Bone marrow (tissue), 2 donors: ENCODE measurements at places on chromosomes 6 and 20.

- peak; percentile 15 for DNase-seq
Measured at GRCh38 chr6:44618371-44618770, 230.9 kb downstream of the CDC5L start.

- DNase-seq: no peak
Measured at GRCh38 chr6:25311331-25311840, 32.2 kb downstream of the CARMIL1 start.

DNA sequence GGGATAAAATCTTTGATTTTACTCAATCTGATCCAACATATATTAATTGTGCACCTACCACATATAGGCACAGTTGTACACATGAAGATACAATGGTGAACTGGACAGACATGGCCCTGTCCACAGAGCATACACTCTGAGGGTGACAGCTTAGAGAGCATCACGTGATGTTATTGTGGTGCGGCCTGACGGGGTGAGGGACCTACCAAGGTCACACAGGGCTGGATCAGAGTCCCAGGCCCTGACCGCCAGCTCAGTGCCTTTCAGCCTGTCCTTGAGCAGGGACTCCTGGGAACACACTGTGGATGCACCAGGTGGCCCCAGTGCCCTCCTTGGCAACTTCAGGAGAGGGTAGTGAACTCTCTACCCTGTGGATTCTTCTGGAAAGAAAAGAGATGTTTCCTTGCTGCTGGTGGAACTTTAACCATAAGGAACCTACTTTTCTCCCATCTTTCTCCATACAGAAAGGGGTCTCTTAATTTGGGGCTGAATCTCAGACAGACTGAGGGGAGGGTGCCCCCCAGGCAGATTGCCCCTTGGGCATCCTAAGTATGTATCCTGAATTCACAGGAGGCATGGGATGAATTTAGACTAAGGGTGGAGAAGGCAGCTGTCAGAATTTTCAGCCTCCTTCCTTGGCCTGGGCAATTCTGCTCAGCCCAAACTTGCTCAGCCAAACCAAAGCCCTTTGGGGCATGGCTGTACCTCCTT is 26.5 kb downstream of the PCK1 start:
- no peak for DNase-seq

DNA sequence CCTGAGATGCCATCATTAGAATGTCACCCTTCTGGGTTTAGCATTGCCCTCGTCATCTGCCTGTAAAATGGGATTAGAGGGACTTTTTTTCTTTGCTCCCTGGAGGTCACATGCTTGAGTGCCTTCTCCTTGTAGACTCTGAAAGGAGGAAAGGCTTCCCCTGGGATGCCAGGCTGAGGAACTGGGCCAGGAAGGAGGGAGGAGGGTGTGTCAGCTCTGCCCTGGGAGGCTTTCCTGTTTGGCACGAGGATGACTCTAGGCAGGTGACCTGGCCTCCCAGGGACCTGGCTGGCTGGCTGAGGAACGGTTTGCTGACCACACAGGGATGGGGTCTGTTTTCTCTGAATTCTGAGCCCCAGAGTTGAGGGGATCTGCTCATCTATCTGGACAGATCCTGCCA is 137.9 kb upstream of the RNF24 start:
- no peak for DNase-seq

GRCh38 chr6:37393381-37393929 is 39.6 kb upstream of the CMTR1 start:
- DNase-seq: no peak

DNA sequence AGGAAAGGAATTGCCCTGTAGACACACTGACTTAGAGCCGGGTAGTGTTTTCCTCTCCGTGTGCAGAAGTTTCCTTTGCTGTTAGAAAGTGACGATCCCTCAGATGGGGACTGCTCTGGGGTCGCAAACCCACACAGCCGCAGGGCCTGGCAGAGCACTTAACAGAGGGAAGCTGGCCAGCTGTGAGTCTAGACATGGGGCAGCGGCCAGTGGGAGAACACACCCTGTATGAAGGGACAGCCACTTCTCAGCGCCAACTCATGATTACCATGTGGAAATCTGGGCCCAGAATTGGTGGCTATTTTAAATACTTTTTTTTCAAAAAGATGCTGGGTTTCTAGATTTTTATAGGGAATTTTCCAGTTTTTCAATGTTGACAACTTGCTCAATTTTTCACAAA is 39.4 kb downstream of the SLC9A8 start:
- no peak for DNase-seq

DNA sequence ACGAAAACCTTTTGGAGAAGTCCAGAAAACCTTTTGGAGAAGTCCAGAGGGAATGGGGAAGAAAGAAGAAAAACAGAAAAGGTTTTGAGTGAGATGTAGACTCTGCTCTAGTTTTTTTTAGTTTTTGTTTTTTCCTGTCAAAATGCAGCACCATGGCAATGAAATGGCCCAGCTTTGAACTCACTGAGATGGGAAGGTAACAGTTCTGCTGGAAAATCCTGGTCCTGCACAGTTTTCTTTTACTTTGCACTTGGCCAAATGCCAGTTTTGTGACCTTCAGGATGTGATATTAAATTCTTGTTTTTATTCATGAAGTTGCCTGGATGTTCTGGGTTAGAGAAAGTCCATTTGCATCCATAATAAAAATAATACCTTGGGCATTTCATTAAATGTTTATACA is 145.7 kb downstream of the CFAP61 start:
- DNase-seq: no peak

DNA sequence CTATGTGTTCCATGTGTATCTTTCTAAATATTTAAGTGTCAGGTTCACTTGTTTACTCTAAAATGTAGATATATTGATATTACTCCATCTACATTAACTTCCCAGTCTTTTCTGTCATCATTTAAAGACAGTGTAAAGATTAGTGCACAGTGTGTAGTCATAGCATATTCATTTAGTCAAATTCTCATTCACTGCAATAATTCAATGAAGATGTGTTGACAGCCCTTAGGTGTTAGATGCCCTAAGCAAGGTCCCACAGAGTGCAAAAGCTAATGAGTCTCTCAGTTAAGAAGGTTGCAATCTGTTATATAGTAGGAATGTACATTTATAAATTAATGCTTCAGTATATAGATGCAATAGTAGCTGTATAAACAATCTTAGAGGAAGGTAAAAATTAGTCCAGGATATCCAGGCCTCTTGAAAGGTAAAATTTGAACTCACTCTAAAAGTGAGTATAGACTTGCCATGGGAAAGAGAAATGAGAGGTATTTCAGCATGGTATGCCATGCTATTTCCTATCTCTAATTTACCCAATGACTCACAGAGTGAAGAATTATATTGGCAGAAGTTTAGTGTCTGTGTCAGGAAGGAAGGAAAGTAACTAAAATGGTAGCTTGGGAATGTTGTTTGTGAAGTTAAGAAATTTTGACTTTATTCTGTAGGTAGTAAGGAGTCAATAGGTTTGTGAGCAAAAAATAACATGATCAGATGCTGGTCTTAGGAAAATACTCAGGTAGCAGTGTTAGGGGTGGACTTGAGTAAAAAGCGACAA is 969.9 kb upstream of the CITED2 start:
- no peak for DNase-seq

DNA sequence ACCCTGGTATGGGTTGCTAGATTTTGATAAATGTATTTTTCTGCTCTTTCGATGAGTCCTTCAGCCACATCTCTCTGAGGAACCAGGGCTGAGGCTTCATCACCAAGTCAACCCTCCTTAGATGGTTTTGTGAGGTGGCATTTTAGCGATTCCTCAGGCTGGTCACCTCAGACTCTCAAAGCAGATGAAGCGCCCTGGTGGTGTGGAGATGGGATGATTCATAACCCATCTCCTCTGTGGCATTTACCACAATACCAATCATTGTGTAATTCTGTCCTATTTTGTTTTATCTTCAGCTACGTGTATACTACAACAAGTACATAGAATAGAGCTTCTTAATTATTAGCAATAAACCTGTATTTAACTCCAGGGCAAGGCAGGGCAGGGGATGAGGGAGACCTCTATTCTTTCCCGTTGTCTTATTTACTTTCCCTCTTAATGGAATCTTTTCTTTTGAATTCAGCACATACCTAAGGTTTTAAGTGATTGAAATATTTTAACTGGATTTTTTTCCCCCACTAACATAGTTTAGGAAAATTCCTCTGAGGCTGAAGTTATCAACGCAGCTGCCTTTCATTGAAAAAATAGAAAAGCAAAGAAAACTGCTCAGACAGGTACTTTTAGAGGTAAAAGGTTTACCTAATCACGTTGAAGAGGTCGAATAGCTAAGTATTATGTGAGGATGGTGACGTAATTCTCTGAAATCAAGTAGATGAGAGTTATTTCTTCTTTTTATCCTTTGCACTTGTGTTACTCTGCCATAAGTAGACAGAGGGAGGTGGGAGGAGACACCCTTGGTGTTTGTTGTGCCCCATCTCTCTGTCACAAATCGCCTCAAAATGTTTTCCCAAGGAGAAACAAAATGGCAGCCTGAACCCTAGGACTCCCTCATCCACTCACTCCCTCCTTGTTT is 57.4 kb upstream of the EDN3 start:
- DNase-seq: no peak

- DNase-seq: no peak
Measured at GRCh38 chr6:118905851-118906250, 11.9 kb downstream of the ASF1A start.

DNA sequence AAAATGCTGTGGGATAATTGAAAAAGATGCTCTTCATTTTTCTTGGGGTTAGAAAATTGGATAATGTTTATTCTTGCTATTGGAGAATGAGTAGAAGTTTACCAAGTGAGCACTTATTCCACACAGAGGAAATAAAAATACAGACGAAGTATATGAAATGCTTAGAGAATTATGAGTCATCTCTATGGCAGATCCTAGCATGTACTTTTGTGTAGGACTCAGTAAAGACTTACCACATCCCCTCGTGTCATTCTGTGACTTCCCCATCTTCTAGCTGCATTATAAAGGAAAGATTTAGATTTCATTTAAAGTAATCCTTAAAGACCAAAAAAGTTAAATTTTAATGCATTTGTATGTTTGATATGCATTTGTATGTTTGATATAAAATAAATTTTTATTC is 685.6 kb downstream of the TBC1D32 start:
- DNase-seq: no peak

DNA sequence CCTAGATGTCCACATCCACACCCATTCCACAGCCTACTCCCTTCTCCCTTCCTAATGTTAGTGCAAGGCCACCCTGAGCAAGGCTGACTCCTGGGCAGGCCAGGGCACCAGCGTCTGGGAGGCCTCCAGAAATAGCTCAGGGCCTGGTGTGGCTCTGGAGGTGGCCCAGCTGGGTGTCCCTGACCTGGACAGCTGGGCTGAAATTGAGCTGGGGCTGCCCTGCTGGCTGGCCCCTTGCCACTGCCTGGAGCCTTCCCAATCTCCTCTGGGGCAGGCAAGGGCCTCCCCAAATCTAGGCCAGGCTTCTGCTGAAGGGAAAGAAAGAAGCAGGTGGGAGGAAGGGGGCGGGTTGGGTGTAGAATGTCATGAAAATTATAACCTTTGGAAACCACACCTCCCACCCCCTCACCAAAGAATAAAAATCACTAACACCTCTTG is 2.1 kb downstream of the FAM110A start:
- no peak for DNase-seq

DNA sequence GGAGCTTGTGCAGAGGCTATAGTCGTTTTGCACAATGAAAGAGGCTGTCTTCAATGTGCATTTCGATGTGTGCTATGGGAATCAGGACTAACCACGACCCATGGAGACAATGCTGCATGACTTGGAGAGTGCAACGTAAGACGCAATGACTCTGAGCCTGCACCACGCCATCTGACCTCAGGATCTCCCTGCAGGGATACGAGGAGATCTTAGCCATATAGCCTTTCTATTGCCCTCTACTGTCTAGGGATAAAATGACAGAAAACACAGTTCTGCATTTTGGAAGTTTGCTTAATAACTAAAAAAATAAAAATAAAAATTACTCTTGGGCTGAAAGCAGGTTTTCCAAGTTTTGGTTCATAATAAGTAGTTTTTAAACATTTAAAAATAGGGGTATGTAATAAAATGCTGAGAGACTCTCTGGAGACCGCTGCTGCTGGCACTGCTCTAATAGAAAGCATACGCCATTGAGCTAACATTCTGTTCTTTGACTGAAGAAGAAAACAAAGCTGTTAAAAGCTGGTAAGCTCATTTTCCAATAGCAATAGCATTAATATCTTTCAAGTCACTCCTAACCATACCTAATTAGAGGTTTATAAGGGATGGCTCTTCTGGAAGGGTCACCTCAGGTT is 87.2 kb downstream of the PDE7B start:
- no peak for DNase-seq

DNA sequence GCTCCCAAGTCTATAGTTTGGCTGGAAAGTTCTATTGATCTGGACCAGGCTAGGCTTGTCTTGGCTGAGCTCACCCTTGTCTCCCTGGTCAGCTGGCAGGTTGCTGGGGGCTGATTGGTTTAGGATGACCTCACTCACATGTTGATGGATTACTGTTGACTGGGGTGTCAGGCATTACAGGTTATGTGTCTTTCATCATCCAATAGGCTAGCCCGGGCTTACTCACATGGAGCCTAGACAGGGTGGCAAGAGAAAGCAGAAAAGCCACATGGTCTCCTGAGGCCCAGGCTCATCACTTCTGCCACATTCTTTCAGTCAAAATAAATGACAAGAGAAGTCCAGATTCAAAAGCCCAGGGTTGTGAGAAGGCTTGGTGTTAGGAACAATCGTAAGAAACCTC is 103.5 kb downstream of the BFSP1 start:
- no peak for DNase-seq

- no peak for DNase-seq
Measured at GRCh38 chr6:53119349-53119748, 29.3 kb downstream of the GCM1 start.

- peak; percentile 60 for DNase-seq
Measured at GRCh38 chr6:105900125-105900937, 185.8 kb upstream of the PRDM1 start.

- no peak for DNase-seq
Measured at GRCh38 chr6:34053721-34054120, 92.2 kb downstream of the GRM4 start.

GRCh38 chr6:15297895-15298590 is 52.2 kb downstream of the JARID2 start:
- no peak for DNase-seq

GRCh38 chr6:41571021-41571780 is 25.0 kb downstream of the FOXP4 start:
- DNase-seq: no peak

DNA sequence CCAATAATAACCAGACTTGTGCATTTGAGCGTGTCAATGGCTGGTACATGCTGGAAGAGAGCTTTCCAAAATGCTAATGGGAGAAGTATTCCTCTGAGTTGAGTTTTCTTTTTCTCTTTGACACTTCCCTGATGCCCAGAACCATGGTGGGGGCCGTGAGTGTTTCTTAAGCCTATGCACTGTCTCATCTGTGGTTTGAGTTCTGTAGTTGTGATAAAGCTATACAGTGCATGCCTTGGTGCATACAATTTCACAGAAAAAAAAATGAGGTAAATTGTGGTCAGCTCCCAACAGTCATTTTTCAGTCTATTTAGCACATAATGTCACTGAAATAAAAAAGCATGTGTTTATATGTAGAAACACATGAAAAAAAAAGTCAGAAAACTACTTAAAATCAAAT is 204.8 kb downstream of the HDGFL1 start:
- DNase-seq: no peak

- DNase-seq: no peak
Measured at GRCh38 chr20:8656335-8656734, 412.6 kb upstream of the PLCB4 start.

- DNase-seq: no peak
Measured at GRCh38 chr6:143224516-143224915, 163.8 kb downstream of the AIG1 start.

GRCh38 chr6:129491436-129491835 is 218.5 kb downstream of the ARHGAP18 start:
- DNase-seq: no peak
